ENCODE measurements at places on chromosomes 13 and 19.
A peak's percentile ranks its signal among the peaks of the same experiment; 100 is the strongest.

GRCh38 chr13:93767917-93768409 is 541.4 kb downstream of the GPC6 start:
- DNase-seq: no peak

GRCh38 chr19:9073806-9074205 is 13.1 kb upstream of the OR1M1 start:
- DNase-seq: no peak

DNA sequence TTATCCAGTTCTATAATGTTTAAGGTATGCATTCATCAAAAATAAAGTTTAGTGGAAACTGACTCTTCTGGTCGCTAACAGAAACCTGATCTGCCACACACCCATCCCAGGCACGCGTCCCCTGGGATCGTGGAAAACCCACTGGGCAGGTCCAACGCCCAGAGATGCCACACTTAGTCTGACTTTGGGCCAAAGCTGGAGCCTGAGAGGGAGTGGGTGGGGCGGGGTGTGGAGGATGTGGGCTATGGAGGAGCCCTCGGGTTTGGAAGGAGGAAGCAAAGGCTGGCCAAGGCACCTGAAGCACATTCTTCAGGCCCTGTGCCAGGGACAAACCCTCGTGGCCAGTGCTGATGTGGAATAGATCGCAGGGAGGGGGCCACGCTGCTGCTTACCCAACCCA is 2.5 kb downstream of the IGFL1 start:
- DNase-seq: no peak

DNA sequence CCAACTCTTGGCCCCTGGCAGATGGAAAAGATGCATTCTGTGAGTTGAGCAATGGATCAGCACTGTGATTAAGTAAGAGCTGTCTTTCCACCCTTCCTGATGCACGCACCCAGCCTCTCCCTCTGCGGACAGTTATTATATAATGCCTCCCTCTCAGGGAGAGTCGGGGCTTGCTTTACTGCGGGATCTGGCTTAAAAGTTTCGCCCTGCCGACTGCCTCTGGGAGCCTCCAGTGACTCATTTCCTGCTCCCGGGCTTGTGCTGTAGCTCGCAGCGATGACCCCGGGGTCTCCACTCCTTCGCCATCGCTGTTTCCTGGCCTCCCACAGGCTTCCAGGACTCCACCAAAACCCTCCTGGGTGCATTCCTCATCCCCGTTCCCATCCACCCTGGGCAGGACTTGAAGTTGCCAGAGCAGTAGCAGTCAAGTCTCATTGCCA is 107.4 kb upstream of the SLC7A1 start:
- DNase-seq: no peak

DNA sequence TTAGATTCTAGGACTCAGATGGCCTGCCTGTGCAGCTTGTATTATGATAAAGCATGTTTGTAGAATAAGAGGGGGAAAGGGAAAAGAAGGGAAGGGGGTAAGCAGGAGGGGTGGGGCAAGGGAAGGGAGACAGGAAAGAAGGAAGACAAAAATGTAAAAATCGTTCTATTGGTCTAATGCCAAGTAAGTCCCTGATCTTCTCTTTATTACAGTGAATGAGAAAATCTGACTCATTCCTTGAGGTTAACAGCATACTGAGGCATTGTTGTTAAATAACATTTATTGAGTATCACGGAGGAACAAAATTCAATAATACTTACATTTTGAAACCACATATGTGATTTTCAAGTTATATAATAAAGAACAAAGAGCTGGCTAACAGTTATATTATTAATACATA is 1534.7 kb downstream of the OLFM4 start:
- no peak for DNase-seq

GRCh38 chr19:45882652-45883585 is 3.0 kb downstream of the IRF2BP1 start:
- peak; percentile 63 for DNase-seq

GRCh38 chr19:35828692-35829301 is 16.2 kb upstream of the PRODH2 start:
- no peak for DNase-seq

- no peak for DNase-seq
These were observed 599 bp downstream of the OLFM2 start for GRCh38 chr19:9935506-9936325.

GRCh38 chr19:56678205-56678604 is 6.6 kb upstream of the ZNF835 start:
- DNase-seq: no peak

- DNase-seq: peak; percentile 12
These were observed 37.6 kb upstream of the C1QTNF9 start for GRCh38 chr13:24271601-24272451.

DNA sequence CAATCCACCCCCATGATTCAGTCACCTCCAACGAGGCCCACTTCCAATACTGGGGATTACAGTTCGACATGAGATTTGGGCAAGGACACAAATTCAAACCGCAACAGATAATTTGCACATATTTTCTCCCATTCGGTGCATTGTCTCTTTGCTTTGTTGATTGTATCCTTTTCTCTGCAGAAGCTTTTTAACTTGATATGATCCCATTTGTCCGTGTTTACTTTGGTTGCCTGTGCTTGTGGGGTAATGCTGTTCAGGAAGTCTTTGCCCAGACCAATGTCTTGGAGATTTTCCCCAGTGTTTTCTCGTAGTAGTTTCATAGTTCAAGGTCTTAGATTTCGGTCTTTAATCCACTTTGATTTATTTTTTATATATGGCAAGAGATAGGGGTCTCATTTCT is 330.8 kb upstream of the SPRY2 start:
- no peak for DNase-seq

GRCh38 chr13:74596691-74597090 is 462.5 kb upstream of the KLF12 start:
- no peak for DNase-seq
